ENCODE measurements at places on chromosomes 12 and 14.

DNA sequence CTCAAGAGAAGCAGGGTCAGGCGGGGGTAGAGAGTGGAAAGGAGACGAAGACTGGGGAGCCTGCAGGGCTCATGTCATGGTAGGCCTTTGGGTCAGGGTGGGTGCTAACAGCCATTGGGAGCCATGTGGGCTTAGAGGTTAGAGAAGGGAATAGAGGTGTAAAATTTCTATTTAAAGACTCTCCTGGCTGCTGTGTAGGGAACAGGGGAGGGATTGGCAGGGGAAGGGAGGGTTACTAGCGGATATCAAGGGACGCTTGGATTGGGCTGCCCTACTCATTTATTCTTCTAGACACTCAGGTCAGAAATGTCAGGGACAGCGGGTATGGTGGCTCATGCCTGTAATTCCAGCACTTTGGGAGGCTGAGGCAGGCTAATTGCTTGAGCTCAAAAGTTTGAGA lies 18.2 kb downstream of the WSCD2 start:
- H3K27me3 ChIP-seq, result no peaks in the 10 kb centered on the region
- DNase-seq, result no peak
- no peak overlapping the region for H3K27ac ChIP-seq

GRCh38 chr12:4873947-4874346 lies 35.8 kb upstream of the KCNA1 start:
- no peaks in the 10 kb centered on the region for H3K27me3 ChIP-seq
- no peaks in the 10 kb centered on the region for H3K4me1 ChIP-seq
- H3K27ac ChIP-seq, result no peak overlapping the region
- no peaks in the 10 kb centered on the region for H3K36me3 ChIP-seq
- no peak for DNase-seq

- no peak overlapping the region for H3K27ac ChIP-seq
- H3K4me1 ChIP-seq, result peaks cover 19% of the 10 kb centered on the region
- no peaks in the 10 kb centered on the region for H3K27me3 ChIP-seq
- no peaks in the 10 kb centered on the region for H3K36me3 ChIP-seq
- DNase-seq, result no peak
These were observed 7.1 kb downstream of the GMFB start for GRCh38 chr14:54481695-54482094.

DNA sequence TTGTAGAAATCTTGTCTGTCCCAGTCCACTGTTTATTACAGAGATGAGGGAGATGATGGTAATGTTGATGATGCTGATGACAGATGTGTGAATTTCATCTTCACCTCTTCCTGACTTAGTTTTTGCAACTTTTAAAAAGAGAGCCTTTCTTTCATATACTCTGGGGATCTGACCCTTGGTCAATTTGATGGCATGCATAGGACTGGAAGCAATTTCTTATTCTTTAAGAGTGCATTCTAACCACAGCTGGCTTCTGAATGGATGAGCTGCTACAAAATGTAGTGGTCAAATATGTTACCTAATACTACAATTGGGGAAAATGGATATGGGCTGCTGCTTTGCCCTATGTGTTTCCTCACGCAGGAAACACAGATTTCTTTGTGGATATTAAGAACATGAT lies 80.8 kb downstream of the MYRFL start:
- DNase-seq, result no peak
- no peaks in the 10 kb centered on the region for H3K27me3 ChIP-seq
- no peaks in the 10 kb centered on the region for H3K36me3 ChIP-seq

GRCh38 chr14:105046891-105047282 lies 18.3 kb downstream of the GPR132 start:
- DNase-seq, result no peak
- no peak overlapping the region for H3K27ac ChIP-seq
- no peak overlapping the region for H3K4me3 ChIP-seq
- no peaks in the 10 kb centered on the region for H3K36me3 ChIP-seq
